ENCODE measurements at places on chromosomes 7 and 10.
A peak's percentile ranks its signal among the peaks of the same experiment; 100 is the strongest.

DNA sequence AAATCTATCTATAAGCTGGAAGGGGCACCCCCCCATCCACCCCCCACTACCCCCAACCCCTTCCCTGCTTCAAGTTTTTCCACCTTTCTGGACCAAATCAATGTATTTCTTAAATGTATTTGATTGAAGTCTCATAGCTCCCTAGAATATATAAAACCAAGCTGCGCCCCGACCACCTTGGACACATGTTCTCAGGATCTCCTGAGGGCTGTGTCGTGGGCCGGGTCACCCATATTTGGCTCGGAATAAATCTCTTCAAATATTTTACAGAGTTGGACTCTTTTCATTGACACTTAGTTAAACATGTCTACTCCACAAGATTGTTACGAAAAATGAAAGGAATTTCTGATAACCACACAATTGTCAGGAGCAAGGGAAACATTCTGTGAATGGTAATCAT is 215.6 kb downstream of the ADARB2 start:
- DNase-seq = no peak

- DNase-seq = no peak
Measured at GRCh38 chr7:84076219-84076618, 118.4 kb downstream of the SEMA3A start.

DNA sequence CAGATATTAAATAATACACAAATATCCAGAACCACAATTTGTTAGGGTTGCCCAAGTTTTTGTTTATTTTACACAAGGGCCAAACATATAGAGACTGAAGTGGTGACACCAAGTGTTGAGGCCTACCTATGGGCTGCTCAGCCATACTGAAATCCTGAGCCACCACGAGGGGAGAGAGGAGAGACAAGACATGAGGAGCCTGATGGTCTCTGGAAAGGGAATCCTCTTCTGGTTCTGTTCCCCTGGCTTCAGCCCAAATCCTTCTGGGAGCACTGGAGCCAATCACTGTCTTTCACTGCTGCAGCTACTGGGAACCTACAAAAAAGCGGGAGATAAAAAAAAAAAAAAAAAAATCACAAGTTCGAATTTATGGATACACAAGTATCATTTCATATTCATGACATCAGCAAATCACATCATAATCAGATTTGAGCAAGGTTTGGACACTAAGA is 1.9 kb downstream of the SKIDA1 start:
- DNase-seq = no peak

DNA sequence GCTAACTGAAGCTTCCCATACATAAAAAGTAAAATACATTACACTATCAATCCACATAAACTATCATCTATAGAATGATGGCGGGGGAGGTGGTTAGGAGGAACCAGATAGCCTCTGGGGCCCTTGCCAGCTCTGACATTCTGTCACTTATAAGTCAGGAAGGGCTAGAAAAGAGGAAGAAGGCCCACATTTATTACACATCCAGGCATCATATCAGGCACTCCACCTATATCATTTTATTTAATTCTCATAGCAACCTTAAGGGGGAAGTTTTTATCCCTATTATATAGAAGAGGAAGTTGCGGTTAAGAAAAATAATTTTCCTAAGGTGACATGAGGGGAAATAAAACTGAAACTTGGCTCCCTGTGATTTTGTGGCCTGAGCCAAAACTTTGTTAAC is 29.9 kb downstream of the HEPACAM2 start:
- no peak for DNase-seq

DNA sequence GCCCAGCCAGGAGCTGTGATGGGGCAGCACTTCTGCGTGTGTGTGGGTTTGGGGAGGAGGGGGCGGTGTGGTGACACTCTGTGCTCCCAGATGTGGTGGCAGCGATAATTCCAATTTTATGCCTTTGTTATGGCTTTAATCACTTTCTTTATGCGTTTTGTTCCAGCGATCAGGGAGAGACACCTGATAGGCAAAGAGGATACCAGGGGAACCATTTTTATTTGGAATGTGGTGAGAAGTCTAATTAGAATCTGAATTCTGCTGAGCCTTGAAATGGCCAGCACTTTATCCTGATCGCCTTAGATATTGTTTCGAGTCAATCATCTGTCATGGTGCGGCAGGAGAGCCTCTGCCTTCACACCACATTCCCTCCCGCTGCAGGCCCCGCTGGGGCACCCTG is 79.5 kb downstream of the HIF1AN start:
- DNase-seq = no peak

DNA sequence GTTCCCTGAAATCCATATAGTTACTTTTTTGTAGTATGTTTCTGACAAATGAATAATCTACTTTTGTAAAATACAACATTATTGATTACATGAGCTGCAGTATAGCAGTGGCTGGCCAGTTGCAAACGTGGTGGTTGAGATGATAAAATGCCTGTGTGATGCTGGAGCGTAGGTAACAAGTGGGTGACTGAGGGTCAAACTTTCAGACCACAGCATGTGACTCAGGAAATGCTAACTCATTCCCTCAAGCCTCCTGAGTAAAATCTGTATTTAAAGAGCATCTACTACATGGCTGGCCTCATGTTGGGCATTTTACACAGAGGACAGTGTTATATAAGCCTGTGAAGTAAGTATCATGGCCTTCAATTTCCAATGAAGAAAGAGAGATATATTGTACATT is 585.2 kb downstream of the GRID1 start:
- DNase-seq = no peak

DNA sequence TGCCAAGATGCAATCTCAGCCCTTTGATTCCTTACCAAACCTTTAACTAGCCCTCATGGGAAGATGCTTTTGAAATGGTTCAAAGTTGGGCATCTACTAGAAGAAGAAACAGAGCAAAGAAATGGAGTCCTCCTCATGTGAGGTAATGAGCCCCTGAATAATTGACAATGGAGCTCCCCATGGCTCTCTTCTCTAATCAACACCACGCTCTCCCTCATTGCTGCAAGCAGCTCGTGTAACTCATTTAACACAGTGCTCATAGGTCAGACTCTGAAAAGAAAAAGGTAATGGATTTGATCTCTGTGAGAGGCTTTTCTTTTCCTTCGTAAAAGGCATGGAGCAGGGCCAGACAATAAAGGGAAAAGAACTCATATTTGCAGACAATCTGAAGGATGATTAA is 312.8 kb downstream of the PHTF2 start:
- no peak for DNase-seq

- DNase-seq = no peak
Measured at GRCh38 chr7:141788296-141788695, 1.7 kb upstream of the TAS2R5 start.

DNA sequence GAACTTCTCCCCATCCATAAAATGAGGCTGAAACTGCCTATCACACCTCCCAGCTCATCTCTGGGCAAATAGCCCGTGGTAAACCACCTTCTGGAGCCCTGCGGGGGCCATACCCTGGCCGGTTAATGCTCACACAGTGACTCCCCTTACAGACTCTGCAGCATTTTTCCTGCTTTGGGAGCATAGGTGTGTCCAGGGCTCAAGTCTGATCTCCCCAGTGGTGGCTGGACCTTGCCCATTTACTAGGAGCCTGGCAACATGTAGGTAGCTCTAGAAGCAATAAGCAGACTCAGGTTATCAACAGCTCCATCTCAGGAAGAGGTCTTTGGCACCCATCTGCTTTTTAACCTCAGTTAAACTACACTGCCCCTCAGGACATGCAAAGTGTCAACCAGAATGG is 5.5 kb upstream of the CDHR1 start:
- DNase-seq = no peak

- no peak for DNase-seq
Measured at GRCh38 chr7:132078891-132079735, 497.2 kb downstream of the PLXNA4 start.

DNA sequence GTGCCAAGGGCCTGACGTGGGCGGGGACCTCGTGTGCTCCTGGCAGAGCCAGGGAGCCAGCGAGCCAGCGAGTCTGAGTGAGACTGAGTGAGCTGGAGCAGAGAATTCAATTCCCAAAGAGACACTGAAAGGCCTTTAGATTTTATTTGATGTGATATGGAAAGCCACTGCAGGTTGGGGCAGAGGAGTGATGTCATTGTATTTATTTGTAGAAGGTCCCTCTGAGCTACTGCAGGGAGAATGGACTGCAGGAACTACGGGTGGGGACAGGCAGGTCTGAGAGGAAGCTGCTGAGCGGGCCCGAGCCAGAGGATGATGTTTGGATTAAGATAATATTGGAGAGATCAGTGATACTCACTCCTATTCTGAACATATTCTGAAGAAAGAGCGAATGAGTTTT is 445.8 kb upstream of the ANKRD30A start:
- DNase-seq = no peak

DNA sequence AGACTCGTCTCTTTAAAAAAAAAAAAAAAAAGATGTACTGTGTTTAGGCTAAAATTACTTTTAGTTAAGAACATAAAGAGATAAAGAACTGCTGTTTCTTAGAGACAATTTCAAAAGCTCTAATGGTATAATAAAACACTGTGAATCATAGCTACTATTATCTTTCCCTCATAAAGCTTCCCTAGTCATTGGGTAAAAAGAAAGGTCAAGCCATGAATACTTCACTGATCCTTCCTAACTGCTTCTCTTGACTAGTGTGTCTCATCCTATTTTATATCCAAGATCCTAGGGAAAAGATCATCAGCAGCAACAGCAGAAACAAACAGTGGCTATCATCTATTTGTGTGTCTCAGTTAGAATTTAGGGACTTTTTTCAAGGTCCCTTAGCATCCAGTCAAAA is 10.5 kb downstream of the YME1L1 start:
- DNase-seq = no peak

DNA sequence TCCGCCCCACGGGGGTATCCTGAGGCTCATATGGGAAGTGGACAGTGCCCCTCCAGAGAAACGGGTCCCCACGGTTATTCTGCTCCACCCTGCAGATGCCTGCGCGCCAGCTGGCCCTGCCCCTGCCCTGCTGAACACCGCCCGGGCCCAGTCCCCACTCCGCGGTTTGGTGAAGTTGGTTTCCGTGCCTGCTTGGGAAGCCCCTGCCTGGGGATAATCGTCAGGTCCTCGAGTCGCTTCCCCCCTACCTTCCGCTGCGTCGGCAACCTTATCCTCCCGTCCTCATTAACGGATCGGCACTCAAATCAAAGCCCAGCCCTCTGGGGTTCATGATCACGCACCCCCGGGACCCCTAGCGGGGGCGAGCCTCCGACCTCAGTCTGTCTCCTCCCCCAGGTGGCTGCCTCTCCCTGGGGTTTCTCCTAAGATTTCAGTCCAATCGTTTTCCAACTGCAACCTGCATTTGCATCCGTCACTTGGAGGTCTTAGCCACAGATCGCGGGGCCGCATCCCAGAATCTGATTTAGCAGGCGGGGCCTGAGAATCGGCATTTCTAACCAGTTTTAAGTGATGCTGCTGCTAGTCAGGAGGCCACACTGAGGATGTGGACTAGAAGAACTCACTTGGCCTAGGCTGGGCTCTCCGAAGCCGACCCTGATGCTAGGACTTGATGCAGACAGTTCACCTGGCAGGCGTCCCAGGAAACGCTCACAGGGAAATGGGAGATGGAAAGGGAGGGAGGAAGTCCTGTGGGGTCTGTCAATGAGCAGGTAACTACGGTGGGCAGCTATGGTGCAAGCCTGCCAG is 27.6 kb downstream of the WDR86 start:
- no peak for DNase-seq

- DNase-seq = no peak
Measured at GRCh38 chr10:102612964-102613275, 31.4 kb upstream of the TRIM8 start.

GRCh38 chr7:111931016-111931517 is 275.1 kb downstream of the DOCK4 start:
- DNase-seq = no peak

DNA sequence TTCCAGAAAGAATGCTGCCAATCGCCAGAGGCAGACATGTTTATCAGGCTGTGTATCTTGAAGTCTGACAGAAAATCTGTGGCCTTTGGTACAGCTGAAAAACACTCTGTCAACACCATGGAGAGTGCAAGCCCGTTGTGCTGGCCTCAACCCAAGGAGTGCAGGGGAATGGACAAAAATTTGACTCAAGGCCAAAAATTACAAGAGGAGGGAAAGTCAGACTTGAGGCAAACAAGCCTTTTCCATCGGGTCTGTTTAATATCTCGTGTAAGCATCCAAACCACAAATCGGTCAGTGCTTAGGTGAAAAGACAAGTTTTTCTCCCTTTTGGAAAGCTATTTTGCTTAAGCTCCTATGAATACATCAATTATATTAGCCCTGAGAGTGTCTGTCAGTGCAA is 305.3 kb upstream of the NFE2L3 start:
- peak; percentile 90 for DNase-seq

- DNase-seq = no peak
Measured at GRCh38 chr10:113087165-113088029, 137.3 kb downstream of the TCF7L2 start.

DNA sequence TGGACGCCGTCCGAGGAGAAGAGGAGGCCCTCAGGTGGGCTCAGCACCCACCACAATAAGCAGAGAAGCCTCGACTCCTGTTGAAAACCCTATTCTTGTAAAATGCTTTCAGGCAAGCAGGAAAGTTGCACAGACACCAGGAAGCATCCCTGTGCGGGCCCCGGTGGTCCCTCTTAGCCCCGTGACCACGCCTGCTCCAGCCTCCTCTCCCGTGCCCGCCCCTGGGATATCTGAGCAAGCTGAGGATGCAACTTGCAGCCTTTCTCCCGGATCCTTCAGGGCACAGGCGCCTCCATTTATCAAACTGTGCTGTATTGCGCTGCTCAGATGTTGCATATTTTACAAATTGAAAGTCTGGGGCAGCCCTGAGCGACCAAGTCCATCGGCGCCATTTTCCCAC is 72.7 kb downstream of the CFAP46 start:
- DNase-seq = no peak

- no peak for DNase-seq
Measured at GRCh38 chr10:113199459-113199858, 249.4 kb downstream of the TCF7L2 start.

- DNase-seq = no peak
Measured at GRCh38 chr7:100908512-100908911, 12.8 kb upstream of the ACHE start.

- DNase-seq = no peak
Measured at GRCh38 chr7:143467724-143468123, 9.9 kb upstream of the TAS2R41 start.

DNA sequence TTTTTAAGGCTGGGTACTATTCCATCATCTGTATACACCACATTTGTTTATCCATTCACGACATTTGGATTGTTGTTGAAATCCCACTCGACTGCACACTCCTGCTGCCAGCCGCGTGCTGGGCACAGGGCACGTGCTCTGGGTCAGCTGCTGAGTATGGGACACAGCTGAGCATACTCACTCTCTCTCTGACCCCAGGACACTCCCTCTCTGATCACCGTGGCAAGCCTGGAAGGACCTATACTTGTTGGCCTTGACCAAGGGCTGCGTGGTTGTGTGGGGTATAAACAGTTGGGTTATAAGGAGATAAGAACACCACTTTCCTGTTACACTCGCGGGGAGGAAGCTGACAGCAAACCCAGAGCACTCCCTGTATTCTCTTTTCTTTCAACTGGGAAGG is 153.0 kb upstream of the RHEB start:
- no peak for DNase-seq
